ENCODE measurements at places on chromosomes 3 and 15. TPM values are rescaled to one million over a fixed set of nuclear protein-coding genes. Genes with fewer than 3 reads are reported as not detected.

TRH gene
- not detected for total RNA-seq

CYP8B1 gene
- total RNA-seq = not detected

BAHD1 gene
- 11.9 TPM for total RNA-seq

GOLGA6A gene
- total RNA-seq = not detected

CLDN11 gene
- total RNA-seq = 96.8 TPM

PLCB2 gene
- 0.10 TPM for total RNA-seq

PXYLP1 gene
- total RNA-seq = 7.2 TPM

IL20RB gene
- 0.44 TPM for total RNA-seq

MEF2A gene
- 25.3 TPM for total RNA-seq

EOMES gene
- total RNA-seq = not detected

GOLGA6D gene
- not detected for total RNA-seq

NDUFB4 gene
- 102 TPM for total RNA-seq

GOLGA8J gene
- total RNA-seq = not detected

RETNLB gene
- total RNA-seq = not detected

LRRIQ4 gene
- not detected for total RNA-seq

Data from cardiac ventricle fibroblast (primary cell).